ENCODE measurements at places on chromosomes 16 and 17. TPM values are rescaled to one million over a fixed set of nuclear protein-coding genes. Genes with fewer than 3 reads are reported as not detected.

FAM234A gene
- total RNA-seq: 106 TPM

CDH8 gene
- total RNA-seq: 0.87 TPM

CD300LG gene
- total RNA-seq: not detected

NPTX1 gene
- total RNA-seq: 4.2 TPM

ANKRD40CL gene
- not detected for total RNA-seq

HSPB9 gene
- total RNA-seq: 0.22 TPM

GDPD3 gene
- total RNA-seq: 0.31 TPM

PRCD gene
- total RNA-seq: 0.83 TPM

POLR2A gene
- total RNA-seq: 46.1 TPM

HOXB1 gene
- 4.5 TPM for total RNA-seq

CTRB2 gene
- not detected for total RNA-seq

CES4A gene
- 0.07 TPM for total RNA-seq

PHB1 gene
- total RNA-seq: 310 TPM

RPL13 gene
- total RNA-seq: 6,497 TPM

OR3A1 gene
- not detected for total RNA-seq

ZNF75A gene
- total RNA-seq: 14.9 TPM

ZNF48 gene
- 46.3 TPM for total RNA-seq

CCL4L2 gene
- total RNA-seq: not detected

CA7 gene
- 0.48 TPM for total RNA-seq

JUP gene
- 58.4 TPM for total RNA-seq

DPEP2 gene
- total RNA-seq: 0.33 TPM

TBC1D3C gene
- 0.03 TPM for total RNA-seq

CMIP gene
- 13.1 TPM for total RNA-seq

LITAFD gene
- not detected for total RNA-seq

CLEC18B gene
- total RNA-seq: not detected

ZMYND15 gene
- not detected for total RNA-seq

ENPP7 gene
- total RNA-seq: not detected

DNAH2 gene
- 0.11 TPM for total RNA-seq

ASPHD1 gene
- 24.6 TPM for total RNA-seq

STAT5A gene
- total RNA-seq: 13.2 TPM

XYLT1 gene
- total RNA-seq: 7.6 TPM

HEXIM1 gene
- total RNA-seq: 4.6 TPM

CHST6 gene
- 9.7 TPM for total RNA-seq

MMP28 gene
- total RNA-seq: not detected

CA5A gene
- not detected for total RNA-seq

PRRT2 gene
- total RNA-seq: 1.8 TPM

CDH5 gene
- not detected for total RNA-seq

KRTAP9-2 gene
- total RNA-seq: not detected

BIRC5 gene
- total RNA-seq: 152 TPM

TBC1D26 gene
- 7.7 TPM for total RNA-seq

SLC35G6 gene
- total RNA-seq: not detected

CSH1 gene
- total RNA-seq: 0.30 TPM

HS3ST3B1 gene
- total RNA-seq: 3.8 TPM

SRCAP gene
- total RNA-seq: 7.4 TPM

UBB gene
- total RNA-seq: 2,261 TPM

TMC7 gene
- total RNA-seq: 1.6 TPM

KIF18B gene
- 17.9 TPM for total RNA-seq

KCNJ2 gene
- 0.14 TPM for total RNA-seq

STAC2 gene
- 0.15 TPM for total RNA-seq

CEP131 gene
- 20.2 TPM for total RNA-seq
